Coronary artery (tissue), 2 donors: ENCODE measurements at places on chromosomes 16 and 17.
A peak's percentile ranks its signal among the peaks of the same experiment; 100 is the strongest.

- no peak for DNase-seq
Observed at GRCh38 chr16:28549301-28549899, 4.3 kb upstream of the SGF29 start.

GRCh38 chr16:50195276-50195675 is 42.2 kb downstream of the TENT4B start:
- no peak for DNase-seq

GRCh38 chr16:15682105-15682570 is 32.1 kb downstream of the NDE1 start:
- no peak for DNase-seq

DNA sequence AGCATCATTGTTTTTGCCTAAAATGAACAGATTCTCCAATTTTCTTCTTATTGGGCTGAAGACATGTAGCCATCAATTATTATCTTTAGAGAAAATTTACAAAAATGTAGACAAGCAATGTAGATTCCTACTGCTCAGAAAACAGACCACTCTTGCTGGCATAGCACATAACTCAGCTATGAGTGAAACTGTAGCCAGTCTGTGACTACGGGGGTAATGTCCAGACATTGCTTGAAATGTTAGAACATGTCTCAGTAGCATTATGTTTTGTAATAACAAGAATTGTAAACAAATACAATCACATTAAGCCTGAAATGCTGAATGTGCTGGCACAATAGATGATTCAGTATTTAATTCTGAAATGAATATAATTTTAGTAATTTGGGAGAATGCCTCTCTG is 265.7 kb upstream of the KCNJ16 start:
- DNase-seq, result no peak

DNA sequence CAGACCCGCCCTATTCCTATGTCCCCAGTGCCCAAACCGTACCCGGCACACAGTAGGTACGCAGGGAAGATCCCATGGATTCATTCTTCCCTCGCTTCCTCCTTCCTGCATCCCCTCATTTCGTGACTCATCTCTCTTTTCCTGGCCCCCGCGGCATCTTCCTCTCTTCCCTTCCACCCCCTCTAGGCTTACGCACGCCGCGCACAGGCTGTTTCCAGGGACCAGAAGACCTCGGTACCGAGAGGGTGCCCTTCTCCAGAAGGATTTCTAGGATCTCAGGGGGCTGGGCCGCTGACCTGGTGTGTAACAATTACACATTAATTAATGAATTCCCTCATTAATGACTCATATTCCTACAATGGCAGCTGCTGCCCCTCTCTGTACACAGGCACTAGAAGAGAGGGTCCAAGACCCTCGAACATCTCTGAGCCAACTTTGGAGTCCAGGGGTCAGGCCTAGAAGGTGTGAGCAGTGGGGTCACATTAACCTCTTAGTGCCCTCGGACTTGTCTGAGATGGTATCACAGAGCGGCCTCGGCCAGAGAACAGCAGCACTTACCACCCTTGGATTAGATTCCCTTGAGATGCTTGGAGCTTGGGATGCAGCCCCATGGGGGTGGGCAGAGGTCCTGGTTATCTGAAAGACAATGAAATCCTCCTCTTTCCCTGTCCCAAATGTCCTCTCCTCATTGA is 16.8 kb upstream of the PLLP start:
- peak; percentile 78 for DNase-seq

- DNase-seq, result no peak
Observed at GRCh38 chr16:52874042-52874441, 178.7 kb downstream of the CHD9NB start.

DNA sequence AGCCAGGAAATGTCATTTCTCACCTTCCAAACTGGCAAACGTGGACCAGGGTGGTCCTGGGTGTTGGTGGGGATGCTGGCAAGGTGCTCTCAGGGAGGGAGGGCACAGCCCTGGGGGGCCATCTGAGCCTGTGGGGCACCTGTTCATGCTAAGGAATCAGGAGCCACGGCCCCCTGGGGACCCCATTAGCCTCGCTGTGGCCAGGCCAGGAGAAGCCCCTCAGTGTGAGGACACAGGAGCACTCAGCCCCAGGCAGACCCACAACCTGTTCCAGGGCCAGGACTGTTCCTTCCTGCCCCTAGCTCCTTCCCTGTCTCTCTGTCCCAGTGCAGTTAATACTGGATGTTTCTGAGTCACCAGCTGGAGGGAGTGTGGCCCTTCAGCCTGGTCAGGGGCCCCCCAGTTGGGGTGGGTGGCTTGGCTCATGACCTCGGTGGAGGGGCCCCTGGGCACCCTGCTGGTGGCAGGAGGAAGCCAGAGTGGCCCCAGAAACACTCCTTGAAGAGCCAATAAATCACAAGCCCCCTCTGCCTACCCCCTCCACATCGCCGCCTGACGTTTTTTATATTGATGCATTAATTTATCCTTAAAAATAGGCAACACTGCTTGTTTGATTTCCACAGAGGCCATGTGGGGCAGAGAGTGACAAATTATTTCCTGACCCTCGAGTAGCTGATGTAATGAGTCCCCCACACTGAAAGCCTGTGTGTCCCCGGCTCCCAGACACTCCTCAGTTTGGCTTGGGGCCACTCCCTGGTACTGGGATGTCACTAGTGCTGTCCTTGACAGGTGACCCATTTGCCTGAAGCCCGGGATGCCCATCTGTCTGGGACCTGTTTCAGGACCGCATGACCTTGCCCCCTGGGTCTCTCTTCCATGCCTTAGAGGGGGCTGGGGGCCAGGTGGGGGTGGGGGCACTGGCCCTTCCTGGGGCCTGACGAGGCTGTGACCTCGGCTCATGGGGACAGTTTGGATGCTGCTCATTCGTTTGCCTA is 22.3 kb downstream of the ACTG1 start:
- no peak for DNase-seq
